Stimulated activated CD4-positive, alpha-beta T cell treated with anti-CD3 and anti-CD28 coated beads, Interleukin-1b, Interleukin-23, amount 100 ng/mL, for 4 hours (primary cell): ENCODE measurements at places on chromosomes 5 and 9.

DNA sequence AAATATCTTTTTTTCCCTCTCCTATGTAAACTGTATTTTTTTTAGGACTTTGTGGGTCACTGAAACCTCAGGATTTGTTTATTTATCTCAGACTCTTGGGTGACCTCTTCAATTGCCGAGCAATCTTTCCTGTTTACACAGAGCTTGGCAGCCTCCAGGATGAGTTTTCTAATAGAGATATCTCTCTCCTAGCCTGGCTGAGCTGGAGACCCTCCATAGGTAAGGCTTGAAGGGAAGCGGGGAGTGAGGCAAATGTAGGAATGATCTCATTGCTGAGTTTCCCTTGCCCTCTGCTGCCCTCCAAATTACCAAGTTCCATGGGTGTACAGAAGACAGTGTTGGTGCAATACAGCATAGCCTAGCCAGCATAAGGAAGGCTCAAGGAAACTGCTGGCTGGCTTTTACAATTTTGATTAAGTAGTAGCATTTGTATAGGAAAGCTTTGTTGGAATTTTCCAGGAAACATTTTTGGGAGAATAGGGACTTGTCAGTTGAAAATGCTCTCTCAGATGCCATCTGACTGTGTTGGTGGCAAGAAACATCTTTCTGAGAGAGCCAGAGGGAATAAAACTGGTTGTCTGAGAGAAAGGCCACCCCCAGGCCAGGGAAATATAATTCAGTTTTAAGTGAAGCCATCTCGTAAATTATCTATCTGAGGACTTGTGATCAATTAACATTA is 116.0 kb downstream of the NMUR2 start:
- DNase-seq: no peak

DNA sequence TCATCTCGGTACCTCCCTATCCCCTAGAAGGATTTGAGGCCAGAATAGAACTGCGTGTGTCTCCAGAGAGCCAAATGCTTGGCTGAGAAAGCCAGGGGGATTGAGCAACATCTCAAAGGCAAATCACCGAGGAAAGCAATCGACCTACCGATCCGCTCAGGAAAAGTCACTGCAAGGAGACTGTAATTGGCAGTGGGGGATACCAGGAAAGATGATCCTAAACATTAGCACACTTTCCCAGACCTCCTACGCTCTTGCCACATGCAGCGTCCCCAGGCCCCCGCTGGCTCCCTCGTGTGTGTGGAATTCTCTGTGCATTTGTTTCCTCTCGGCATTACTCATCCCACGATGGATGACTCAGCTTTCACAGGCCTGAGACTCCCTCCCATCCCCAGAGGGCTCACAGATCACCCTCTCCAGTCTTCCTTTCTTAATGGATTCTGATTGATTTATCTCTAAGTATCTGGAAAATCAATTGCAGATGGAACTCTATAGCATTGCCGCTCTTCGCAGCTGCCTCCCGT is 82.2 kb upstream of the ICE1 start:
- no peak for DNase-seq

DNA sequence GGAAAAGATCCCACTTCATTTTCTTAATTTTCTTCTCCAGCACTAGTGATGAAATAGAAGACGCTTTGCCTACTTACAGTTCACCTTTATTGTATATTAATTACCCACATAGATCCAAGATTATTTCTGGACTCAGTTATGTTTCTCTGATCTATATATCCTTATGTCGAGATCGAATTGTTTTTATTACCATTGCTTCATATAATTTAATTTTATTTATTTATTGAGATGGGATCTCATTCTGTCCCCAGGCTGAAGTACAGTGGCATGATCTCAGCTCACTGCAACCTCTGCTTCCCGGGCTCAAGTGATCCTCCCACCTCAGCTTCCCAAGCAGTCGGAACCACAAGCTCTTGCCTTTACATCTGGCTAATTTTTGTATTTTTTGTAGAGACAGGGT is 121.3 kb downstream of the UGCG start:
- no peak for DNase-seq

GRCh38 chr5:122295138-122295537 is 16.9 kb upstream of the SNCAIP start:
- no peak for DNase-seq

DNA sequence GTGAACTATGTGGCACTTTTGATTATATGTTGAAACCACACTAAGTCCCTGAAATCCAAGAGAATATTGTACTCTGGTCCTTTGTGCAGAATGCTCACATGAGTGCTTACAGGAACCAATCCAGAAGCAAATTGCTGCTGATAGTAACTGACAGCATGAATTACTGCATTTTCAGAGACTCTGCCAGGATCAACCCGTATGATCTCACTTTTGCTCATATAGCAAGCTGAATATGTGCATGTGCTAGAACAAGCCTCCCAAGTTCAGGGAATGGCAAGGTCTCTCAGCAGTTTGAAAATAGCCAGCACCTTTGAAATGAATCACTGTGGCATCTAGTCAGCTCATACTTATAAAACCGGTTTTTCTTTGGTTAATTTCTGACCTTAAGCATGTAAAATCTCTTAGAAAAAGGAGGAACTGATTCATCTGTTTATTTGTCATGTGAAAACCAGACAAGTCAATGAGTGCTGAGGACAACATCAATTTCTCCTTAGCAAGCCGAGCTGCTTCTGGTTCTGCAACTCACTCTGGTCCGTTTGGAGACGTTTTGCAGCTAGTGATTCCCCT is 215.7 kb upstream of the ELL2 start:
- no peak for DNase-seq

DNA sequence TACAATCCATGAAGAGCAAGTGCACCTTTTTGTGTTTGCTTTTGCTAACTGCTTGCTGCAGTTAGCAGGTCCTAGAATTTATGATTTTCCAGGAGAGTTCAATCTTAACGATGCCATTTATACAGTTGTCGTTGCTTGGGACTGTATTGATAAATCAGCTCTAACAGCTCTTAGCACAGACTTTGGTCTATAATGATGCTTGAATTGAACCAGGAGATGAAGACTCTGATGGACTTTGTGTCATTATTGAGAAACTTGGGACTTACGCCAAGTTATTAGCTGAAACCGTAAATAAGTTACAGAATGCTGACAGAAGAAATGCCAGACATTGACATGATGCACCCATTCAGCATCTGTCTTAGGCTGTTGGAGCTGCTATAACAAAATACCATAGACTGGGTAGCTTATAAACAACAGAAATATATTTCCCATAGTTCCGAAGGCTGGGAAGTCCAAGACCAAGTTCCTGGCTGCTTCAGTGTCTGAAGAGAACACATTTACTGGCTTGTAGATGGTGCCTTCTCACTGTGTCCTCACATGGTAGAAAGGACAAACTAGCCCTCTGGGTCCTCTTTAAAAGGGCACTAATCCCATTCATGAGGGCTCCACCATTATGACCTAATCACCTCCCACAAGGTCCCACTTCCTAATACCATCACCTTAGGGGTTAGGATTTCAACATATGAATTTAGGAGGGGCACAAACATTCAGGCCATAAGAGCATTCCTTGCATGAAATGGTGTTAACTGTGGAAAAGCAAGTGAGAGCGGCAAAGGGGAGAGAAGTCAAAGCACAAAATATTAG is 17.6 kb downstream of the GLRX start:
- DNase-seq: no peak

- no peak for DNase-seq
Observed at GRCh38 chr5:32304622-32305021, 8.1 kb downstream of the MTMR12 start.

DNA sequence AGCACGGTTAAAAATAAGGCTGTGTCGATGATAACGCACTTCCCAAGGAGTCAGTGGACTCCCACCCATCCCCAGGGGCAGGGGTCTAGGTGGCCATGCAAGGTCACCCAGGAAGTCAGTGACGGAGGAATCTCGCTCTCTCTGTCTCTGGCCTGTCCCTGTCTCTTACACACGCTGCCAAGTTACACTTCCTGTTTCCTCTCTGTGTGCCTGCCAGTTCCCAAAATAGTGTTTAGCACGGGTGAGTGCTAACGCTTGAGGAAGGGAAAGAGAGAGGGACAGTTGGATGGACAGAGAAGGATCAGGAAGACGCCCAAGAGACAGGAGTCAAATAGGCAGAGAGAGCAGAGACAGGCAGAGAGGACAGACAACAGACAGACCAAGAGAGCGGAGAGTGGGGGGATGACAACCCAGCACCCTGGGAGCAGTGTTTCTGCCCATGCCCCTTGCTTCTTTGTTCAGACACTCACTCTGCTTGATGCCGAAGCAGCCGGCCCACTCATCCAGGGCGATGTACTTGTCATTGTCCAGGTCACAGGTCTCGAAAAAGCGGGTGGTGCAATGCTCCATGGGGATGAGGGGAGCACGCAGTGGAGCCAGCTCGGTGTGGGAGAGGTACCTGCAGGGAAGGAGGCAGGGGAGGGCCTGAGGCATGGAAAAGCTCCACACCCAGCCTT is 23.0 kb downstream of the SPARC start:
- DNase-seq: no peak
